ENCODE measurements at places on chromosomes 3 and 15.

GRCh38 chr3:171690281-171690680 is 120.0 kb downstream of the PLD1 start:
- no peak for DNase-seq

GRCh38 chr3:121228971-121229370 is 316.8 kb downstream of the POLQ start:
- DNase-seq: no peak

DNA sequence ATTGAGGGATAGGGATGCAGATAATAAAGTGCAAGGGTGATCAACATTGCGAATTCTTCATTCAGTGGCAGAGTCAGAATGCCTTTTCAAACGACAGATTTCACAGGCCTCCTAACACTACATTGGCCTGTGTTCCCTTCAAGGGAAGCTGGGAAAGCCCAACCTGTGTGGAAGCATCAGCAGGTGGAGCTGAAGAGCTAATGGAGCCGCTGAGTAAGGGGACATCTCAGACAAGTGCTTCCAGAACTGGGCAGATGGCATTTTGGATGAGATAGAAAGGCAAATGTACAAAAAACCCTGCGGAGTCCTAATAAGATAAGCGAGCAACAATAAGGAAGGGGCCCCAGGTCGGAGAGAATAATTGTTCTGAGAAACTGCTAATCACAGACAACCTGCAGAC is 8.5 kb upstream of the SLC24A5 start:
- DNase-seq: no peak

DNA sequence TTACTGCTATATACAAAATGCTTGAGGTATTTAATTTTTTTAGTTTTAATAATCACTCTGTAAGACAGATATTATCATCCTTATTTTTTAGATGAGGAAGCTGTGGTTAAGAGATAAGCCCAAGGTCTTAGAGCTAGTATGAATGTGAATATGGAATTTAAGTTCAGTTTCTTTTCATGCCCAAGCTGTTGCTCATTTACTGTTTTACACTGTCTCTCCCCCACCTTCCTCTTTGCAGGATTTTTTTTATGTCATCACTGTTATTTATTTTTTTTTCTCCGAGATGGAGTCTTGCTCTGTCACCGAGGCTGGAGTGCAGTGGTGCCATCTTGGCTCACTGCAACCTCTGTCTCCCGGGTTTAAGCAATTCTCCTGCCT is 22.5 kb downstream of the MAP2K5 start:
- DNase-seq: no peak

DNA sequence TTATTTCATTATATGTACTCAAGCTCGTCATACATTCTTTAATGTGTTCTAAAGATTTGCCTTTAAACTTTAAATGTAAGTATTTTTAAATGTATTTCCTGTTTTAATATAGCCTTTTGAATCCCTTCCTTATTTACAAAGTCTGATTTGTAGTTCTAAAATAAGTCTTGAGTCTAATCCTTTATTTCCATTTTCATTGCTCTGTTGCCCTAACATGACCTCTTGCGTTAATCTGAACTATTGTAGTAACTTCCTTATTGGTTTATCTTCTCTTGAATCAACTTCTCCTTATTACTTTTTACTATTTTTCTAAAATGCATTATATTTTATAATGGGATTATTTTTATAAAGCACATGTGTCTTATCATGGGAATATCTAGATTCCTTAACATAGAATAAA is 24.0 kb downstream of the KNL1 start:
- no peak for DNase-seq

DNA sequence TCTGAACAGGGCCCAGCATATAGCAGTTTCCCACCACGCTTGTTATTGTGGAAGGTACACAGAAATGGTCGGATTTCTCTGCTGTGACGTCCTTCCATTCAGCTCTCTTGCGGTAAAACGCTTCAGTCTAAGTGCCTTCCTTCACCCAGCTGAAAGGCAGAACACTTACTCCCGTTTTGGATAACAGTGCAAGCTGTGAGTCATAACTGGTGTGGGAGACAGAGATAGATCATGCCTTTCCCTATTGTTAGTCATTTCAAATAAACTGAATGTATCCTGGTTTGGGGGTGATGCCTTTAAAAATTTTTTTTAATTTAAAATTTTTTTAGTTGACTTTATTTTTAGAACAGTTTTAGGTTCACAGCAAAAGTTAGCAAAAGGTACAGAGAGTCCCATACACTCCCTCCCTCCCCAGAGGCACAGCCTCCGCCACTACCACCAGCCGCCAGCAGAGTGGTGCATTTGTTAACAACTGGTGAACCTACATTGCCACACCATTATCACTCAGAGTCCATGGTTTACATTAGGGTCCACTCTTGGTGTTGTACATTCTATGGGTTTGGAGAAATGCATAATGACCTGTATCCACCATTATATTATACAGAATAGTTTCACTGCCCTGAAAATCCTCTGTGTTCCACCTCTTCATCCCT is 94.9 kb upstream of the NSMCE3 start:
- DNase-seq: no peak

GRCh38 chr3:80187981-80188380 is 420.2 kb upstream of the ROBO1 start:
- DNase-seq: no peak

DNA sequence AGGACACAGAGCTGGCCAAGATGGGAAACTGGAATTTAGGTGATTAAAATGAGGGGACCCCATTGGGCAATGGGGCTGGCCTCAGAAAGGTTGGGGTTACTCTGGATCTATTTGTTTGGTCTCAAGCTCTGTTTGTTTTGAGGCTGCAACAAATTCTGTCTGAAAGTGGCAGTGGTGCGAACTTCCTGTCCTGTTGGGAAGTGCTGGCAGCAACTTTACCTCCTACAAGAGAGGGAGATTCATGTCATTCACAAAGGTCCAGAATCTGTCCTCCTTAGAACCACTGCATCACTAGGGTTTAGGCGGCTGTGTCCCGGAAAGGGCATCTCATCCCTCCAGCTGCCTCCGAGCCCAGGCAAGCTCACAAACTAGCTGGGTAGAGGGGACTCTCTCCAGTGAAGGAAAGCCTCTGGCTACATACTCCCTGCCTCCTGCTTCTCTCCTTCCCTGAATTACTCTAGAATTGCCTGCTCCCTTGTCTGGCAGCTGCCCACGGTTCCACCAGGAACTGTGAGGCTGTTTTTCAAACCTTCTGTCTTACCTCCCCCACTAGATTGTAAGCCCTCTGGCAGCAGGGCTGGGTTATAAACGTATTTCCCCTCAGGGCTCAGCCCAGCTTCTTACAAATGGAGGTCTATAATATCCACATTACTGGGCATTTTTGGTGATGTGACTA is 23.6 kb downstream of the MEGF11 start:
- DNase-seq: no peak

GRCh38 chr3:133280586-133280985 is 119.3 kb upstream of the BFSP2 start:
- DNase-seq: no peak

DNA sequence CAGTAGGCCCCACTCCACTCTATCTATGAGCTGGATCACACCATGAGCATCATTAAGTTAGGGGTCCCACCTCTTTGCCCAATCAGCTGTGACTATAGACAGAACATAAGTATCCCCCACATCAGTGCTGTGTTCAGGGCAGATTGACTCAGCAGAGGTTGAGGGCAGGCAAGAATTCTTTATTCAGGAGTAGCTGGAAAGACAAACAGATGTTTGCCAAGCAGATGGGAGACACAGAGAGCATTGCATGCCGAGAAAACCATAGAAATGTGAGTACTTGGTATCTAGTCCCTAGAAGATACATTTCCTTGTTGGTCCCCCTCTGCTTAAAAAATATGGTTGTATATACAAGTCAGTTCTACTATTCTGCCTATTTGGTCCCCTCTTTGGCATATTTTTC is 440.8 kb downstream of the RAP2B start:
- no peak for DNase-seq
